ENCODE measurements at places on chromosomes 5 and 9.

DNA sequence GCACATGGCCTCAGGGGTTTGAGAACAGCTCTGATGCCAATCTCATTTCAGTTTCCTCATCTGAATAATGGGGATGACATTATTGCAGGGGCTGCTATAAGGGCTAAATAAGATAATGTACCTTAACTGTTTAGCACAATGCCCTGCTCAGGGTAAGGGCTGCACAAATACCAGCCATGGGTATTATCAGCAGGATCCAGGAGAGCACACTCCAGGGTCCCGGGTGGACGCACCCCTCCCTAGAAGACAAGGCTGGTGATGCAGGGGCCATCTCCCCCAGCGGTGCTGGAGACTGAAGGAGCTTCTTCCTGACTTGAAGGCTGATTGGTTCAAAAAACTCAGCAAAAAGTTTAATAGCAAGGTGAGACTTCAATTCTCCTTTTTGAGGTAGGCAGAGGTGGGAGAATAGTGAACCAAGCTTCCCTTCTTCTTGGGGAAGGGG, 2.7 kb upstream of the CXXC5 start:
- no peak for ATAC-seq

- no peak for ATAC-seq
Observed at GRCh38 chr9:81411961-81412360, 277.4 kb downstream of the TLE1 start.

GRCh38 chr9:134846699-134847098, 33.9 kb upstream of the FCN2 start:
- ATAC-seq: no peak

- ATAC-seq: no peak
Observed at GRCh38 chr5:166428264-166428803, 1863.1 kb upstream of the WWC1 start.

- no peak for ATAC-seq
Observed at GRCh38 chr9:126611193-126611591, 2.5 kb upstream of the LMX1B start.

- ATAC-seq: no peak
Observed at GRCh38 chr9:110769667-110770066, 101.1 kb downstream of the MUSK start.

DNA sequence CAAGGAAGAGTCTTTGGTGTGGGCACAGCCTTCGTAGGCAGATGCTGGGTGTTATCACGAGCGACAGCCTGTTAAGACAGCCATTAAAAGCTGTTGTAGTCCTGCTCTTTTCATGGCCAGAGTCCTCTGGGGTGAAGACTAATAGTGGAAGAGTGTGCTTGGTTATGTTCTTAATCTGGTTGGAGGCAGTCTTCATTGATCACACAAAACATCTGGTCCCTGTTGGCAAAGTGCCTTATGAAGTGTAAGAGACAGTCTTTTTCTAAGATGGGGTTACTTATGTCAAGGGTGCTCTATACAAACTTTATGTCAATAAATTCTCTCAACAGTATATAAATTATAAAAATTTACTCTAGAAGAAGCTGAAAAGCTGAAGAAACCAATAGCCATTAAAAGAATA, 280.4 kb downstream of the CAAP1 start:
- ATAC-seq: no peak

- peak; percentile 74 for ATAC-seq
Observed at GRCh38 chr5:4196744-4197143, 601.1 kb downstream of the IRX1 start.

DNA sequence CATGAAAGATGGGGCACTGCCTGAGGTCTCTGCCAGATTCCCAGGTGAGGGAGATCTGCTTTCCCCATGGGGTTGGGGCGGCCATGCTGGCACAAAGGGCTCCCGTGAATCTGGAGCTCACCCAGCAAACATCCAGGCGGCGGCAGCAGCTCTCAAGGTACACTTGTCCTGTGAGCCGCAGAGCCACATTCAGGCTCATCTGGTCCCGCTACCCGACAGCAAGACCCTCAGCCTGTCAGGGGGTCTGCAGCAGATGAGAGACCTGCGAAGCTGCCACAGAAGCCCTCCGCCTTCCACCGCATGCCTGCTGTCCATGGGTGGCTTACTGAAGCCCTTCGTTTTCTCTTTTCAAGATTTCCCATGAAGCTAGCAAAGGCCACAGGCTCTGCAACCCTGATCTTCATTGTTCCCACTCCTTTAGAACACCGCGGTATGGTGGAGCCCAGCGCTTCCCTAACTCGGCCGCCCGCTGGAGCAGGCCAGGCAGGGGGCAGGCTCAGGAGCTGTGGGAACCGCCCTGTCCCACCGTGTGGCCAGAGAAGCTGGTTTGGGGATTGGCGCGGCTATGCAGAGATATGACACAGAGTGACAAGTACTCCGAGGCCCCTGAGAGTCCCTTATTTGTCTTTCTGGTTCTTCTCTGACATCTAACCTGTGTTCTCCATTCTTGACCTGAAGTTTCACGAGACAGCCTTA, 8.8 kb downstream of the LRRC14B start:
- no peak for ATAC-seq

DNA sequence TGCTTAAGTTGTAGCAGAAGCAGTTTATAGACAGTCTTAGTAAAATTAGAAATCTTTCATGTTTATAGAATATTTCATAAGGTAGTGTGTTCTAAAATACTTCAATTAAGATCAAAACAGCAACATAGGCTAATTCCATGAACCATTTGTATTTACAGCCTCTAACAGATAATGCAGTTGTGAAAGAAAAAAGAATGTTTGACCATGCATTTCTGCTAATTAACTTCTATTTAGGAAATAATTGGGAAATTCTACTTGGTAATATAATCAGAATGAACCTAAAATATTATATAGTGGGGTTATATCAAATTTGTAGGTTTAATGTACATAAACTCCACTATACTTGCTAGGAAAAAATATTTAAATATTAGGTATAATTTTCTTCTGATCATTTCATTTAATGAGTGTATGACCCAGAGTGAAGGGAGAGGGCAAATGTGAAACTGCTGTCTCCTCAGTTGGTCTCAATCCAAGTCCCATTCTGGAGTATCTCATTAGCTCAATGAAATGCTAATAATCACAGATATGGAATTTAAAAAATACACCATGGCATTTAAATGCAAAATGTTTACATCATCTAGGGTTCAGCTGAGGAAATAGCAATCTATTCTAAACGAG, 34.9 kb downstream of the ALDH1A1 start:
- ATAC-seq: no peak

DNA sequence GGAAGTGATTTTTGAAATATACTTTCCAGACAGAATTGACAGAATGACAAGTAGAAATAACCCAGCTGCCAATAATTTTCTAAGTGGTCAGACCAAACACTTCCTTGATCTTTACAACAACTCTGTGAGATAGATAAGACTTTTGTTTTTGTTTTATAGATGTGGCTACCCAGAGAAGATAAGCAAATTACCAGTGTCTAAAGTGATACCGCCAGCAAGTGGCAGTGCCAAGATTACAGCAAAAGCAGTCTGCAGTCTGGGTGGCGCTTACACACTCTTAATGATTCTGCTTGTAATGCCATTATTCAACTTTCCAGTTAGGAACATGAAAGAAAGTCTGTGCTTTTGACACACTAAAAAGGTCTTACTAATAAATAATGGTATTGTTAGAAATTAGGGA, 92.1 kb downstream of the HCN1 start:
- ATAC-seq: no peak

GRCh38 chr5:123673107-123673506, 161.1 kb downstream of the CSNK1G3 start:
- ATAC-seq: no peak

Measured in gastroesophageal sphincter (tissue), 4 donors.